ENCODE measurements at places on chromosomes 16 and 17.

DNA sequence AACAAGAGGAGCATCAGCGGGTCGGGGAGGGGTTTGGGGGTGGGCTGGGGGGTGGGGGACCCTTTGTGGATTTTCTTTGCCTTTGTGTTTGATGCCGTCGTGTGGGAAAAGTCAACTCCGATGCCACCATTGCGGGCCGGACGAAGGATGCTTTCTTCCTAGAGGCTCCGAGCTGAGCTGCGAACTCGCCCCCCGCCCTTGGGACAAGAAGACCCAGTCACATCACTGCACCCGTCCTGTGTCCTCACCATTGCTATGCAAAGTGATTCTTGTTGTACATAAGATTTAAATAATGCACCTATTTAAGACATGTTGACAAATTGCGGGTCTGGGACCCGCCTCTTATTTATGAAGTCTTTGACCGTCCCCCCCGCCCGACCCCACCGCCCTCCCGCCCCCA lies 69.0 kb upstream of the PLCG2 start:
- DNase-seq: no peak

DNA sequence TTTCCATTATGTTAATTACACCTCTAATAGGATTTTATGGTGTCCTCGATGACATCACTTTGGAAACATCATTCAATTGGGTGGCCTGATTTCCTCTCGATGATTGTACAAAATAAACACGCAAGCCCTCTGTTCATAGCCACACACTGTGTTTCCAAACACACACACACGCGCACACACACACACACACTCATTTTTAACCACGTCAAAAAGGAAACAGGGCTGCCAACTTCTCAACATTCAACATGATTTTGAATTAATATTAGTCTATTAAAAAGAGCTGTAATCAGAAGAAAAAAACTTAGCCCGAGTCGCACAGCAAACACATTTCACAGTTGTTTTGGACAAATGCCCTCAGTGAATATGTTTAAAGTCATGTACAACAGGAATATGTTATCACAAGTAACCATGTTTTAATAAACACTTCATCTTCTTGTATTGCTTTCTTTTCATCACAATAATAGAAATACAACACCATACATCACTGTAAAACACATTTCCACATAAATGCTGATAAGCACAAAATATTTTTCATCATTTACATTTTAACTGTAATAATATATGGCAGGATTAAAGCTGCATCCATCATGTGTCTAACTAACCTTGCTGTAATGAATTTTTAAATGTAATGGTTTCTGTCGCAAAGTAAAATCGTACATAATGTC lies 219.1 kb upstream of the IRX3 start:
- DNase-seq: no peak

- DNase-seq: no peak
Observed at GRCh38 chr17:78855561-78856165, 15.0 kb upstream of the USP36 start.

DNA sequence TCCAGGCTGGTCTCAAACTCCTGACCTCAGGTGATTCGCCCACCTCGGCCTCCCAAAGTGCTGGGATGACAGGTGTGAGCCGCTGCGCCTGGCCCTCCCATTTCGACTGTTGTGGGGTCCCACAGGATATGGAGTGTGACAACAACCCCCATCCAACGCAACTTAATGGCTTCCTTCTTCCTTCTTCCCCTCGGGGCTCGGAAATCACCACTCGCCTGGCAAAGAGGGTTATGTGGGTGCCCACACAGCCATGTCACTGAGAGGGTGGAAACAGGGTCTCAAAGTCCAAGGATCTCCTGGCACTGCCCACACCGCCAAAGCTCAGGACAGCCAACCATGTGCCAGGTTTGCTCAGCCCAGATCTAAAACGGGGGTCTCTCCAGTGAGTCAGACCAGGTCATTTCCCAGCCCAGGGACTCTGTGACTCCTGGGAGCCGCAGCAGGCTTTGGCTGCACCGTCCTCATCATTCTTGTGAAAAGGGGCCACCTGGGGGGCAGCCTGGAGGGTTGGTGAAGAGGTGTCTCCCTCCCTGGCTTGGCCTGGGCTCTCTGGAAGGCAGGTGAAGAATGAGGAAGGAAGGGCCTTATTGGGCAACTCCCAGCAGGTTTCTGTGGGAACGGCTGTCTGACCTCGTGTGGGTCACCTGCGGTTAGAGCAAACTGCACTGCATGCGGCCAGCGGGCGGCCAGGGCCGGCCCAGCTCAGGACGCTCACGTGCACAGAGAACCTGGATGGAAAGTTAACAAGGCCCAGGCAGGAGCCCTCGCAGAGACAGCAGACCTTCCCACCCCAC lies 25.3 kb upstream of the LITAF start:
- DNase-seq: no peak

GRCh38 chr17:5364696-5365095 lies 54.8 kb downstream of the NUP88 start:
- no peak for DNase-seq

- DNase-seq: no peak
Observed at GRCh38 chr17:77208217-77208808, 67.5 kb downstream of the SEC14L1 start.

DNA sequence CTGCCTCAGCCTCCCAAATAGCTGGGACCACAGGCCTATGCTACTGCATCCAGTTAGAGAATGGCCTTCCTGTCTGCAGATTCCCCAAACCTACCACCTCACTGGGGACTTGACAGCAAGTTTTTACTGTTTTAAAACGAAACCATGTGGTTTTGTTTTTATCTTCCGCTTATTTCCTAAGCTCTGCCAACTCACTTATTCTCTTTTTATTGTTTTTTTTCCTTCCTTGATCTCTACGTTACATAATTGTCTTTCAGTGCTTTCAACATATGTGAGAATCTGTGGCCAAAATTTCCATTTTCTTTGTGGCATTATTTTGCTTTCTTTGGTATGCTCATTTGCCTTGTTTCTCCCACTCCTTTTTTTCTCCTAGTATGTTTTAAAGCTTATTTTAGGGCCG lies 14.6 kb upstream of the SLC38A7 start:
- DNase-seq: no peak

DNA sequence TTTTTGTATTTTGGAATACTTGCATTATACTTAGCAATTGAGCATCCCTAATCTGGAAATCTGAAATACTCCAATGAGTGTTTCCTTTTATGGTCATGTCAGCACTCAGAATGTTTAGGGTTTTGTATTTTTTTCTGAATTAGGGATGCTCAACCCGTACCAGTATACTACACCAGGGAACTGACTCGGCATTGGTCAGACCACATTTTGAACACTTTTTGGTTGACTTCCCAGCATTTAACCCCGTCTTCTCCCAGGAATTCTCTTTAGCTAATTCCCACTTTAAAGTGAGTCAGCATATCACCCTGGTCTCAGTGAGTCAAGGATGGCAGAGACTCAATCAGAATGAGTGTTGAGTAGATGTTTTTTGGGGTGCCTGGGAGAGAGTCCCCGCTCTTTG lies 177.9 kb downstream of the SPECC1 start:
- DNase-seq: no peak

- no peak for DNase-seq
Observed at GRCh38 chr16:89114159-89114981, 20.7 kb downstream of the ACSF3 start.

DNA sequence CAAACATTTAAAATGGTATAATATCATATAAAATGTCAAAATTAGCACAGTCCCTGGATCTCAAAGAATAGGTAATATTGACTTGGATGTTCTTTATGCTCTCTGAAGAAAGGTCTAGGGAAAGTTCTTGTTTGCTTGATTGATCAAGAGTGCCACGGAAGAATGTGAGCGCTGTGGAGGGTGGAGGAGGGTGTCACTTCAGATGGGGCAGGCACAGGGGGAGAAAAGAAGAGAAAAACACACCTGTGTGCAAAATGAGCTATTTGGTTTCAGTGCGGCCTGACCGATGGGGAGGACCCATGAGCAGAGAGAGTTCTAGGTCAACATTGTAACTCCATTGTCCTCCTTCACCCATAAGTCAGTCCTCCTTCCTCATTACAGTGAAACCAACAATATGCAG lies 8.8 kb upstream of the VPS4A start:
- no peak for DNase-seq

DNA sequence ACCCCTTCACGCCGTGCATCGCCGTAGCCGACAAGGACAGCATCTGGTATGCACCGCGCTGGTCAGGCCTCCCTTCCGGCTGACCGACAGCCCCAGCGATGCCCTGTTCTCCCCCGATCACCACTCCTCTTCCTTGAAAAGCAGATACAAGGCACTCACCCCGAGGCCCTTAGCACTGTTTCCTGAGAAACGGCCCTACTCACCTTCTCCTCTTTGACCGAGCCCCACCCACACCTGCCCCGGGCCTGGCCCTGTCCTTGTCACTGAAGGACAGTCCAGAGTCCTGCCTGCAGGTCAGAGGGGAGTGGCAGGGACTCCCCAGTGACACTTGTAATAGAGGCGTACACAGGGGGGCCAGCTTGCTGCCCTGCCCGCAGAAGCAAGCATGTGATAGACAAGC lies 45.9 kb upstream of the CHMP6 start:
- DNase-seq: no peak
